HFF-Myc (cell line): ENCODE measurements at places on chromosomes 12 and 14.

GRCh38 chr14:55688566-55688965 lies 108.6 kb downstream of the KTN1 start:
- no peak for DNase-seq

- no peak for DNase-seq
These were observed 70.4 kb upstream of the PTPRQ start for GRCh38 chr12:80373666-80374065.

DNA sequence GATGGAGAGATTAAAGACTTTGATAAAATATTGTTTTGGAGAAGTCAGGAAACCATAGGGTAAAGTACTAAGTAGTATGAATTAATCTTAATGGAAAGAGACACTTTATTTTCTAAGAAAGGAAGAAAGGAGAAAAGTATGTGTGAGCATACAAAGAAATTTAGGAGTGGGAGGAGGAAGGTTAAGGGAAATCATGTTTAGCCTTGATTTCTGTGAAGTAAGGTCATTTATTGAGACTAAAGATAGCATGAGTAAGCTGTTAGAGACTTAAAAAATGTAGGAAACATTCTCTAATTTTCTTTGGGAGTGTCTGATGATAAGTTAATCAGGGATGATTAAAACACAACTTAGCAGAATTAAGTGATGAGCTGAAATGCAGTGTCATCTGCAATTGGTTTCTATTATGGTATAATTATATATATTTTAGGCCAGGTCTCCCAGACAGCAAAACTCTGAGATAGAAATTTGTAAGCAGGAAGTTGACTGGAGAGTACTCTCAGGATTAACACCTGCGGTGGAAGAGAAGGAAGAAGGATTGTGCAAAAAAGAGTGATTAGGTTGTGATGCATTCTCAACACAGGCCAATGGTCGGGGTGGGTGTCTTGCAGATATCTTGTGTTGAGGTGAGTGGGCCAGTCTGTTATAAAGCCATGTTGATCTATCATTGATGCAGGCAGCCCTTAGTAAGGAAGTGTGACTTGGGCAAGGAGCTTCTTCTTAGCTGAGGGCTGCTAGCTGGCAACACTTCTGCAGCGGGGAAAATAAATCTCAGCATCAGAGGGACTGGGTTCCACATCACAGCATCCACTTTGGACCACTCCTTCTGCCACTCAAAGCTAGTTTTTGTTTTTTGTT lies 256.2 kb downstream of the AEBP2 start:
- DNase-seq: no peak

- no peak for DNase-seq
These were observed 6.7 kb downstream of the BCL7A start for GRCh38 chr12:122028165-122028904.

- no peak for DNase-seq
These were observed 218.4 kb upstream of the C14orf180 start for GRCh38 chr14:104361101-104361591.

DNA sequence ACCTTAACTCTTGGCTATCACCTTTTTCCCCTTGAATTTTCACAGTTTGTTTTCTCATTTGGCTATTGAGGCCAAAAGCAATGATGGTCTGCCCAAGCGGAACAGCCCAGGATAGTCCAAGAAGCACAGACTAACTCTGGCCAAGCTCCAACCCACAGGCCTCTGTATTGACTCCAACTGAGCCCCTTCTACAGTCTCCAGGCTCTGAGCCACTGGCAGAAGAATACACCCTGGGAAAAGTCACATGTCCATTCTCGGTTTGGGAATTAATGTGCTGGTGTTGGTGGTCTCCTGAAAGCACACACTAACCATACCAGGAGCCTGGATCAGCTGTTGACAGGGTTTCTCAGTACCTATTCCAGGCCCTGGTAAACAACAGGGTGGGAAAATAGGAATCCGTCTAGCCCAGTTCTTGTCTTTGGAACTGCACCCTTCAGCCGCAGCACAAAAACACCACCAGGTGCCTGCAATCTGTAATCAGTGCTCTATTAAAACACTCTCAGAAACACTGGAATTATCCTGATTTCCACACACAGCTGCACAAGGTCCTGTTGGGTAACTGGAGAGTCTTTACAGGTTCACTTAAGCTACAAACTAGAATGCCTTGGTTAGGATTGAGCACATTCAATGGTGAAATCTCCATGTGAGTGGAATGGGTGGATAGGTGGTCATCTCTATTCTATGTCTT lies 63.6 kb downstream of the STXBP6 start:
- no peak for DNase-seq

DNA sequence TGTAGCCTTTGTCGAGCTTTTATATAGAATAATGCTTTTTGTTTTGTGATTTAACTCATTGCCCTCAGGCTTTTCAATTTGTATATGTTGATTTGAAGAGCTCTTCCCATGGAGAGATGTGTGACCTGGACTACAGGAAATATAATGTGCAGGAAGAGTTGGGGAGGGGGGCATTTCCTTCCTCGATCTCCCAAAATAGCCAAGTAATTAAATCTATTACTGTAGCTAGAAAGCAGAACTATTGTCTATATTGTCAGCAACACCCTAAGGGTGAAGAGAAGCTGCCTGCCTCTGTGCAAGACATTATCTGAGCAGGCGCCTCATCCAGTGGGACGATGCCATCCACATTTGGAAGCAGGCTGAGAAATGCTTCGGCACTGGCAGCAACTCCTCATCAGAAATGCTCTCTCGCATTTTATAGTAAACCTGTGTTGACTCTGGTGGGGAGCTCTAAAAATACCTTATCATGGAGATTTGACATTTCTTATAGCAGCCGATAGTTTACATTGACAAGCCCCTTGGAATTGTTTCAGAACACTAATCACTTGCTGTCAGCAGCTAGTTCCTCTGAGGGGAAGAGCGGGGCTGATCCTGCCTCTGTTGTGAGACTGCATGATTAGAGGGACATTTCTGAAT lies 392.5 kb upstream of the RGS6 start:
- DNase-seq: no peak

DNA sequence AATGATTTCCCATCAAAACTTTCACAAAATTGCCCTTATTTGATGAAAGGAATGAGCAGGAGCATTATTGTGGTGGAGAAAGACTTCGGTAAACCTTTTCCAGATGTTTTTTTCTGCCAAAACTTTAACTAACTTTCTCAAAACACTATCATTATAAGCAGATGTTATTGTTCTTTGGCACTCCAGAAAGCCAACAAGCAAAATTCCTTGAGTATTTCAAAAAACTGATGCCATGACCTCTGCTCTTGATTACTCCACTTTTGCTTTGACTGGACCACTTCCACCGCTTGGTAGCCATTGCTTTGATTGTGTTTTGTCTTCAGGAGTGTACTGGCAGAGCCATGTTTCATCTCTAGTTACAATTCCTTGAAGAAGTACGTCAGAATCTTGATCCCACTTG lies 29.7 kb upstream of the RAB21 start:
- peak; percentile 68 for DNase-seq

DNA sequence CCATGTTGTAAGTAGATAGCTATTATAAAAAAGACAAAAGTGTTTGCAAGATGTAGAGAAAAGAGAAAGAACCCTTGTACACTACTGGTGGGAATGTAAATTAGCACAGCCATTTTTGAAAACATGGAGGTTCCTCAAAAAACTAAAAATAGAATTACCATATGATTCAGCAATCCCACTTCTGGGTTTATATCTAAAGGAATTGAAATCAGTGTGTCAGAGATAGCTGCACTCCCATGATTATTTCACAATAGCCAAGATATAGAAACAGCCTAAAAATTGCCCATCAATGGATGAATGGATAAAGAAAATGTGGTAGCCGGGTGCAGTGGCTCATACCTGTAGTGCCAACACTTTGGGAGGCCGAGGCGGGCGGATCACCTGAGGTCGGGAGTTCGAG lies 9.2 kb downstream of the PSMC6 start:
- no peak for DNase-seq
